IMR-90 (cell line): ENCODE measurements at places on chromosomes 3 and 15. TPM values are rescaled to one million over a fixed set of nuclear protein-coding genes. Genes with fewer than 3 reads are reported as not detected.

DNA sequence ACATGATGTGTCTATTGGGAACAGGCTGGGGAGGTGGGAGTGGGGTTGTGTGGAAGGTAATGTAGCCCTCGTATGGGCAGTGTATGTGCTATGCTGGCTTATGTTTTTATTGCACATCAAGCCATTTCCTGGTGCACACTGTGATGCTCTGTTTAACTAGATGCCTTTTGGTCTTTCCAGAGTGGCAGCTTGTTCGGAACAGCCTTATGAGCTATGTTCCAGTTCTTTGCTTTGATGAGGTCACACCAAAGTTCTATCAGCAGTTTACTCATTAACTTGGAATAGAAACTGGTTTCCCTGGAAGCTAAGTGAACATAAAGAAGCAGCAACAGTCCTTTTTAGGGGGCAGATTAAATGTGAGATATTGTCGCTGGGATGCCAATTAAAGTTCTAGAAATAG is 133.9 kb downstream of the DIPK2A start:
- no peak for DNase-seq

GOLGA8J gene
- total RNA-seq, result under 0.01 TPM in 1 of 2 replicates, not detected in the other

ECE2 gene
- not detected in 2 replicates for total RNA-seq

DNA sequence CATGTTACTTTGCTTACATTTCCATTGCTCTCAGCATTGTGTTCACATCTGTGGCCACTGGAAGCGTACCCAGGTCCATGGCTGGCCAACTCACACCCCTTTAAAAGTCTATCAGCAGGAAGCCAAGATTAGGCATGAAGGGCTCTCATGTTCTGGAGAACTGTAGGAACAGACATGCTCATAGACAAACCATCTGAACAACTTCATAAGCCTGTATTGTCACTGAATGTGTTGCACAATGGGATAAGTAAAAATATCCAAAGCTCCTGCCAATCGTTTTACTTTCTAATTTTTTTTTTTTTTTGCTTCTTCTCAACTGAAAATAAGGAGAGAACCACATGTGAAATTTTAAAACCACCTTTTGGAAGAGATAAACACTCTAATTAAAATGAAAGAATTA is 6.4 kb downstream of the RPLP1 start:
- DNase-seq, result no peak

GOLGA6L4 gene
- 0.54 and 0.83 TPM in 2 replicates for total RNA-seq
